HuH-7 (cell line): ENCODE measurements at places on chromosomes 2 and 18.
A peak's percentile ranks its signal among the peaks of the same experiment; 100 is the strongest.

GRCh38 chr18:25062720-25063119 is 289.2 kb downstream of the ZNF521 start:
- no peak for DNase-seq

GRCh38 chr18:49273241-49273880 is 187.1 kb downstream of the DYM start:
- DNase-seq: no peak

DNA sequence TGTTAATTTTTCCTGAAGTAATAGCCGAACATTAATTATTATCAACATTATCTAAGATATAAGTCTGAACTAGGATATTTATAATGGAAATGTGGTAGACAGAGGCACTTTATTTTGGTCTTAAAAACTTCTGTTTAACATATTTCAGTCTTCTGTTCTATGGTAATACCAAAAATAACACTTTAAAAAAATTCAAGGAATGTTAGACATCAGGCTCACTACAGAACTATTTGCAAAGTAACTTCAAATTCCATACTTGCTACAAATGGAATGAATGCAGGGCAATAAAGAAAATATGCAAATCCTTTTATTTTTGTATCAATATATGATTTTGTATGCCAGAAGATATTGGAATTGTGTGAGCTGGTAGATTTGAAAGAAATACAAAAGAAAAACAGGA is 345.5 kb upstream of the DSEL start:
- DNase-seq: no peak

DNA sequence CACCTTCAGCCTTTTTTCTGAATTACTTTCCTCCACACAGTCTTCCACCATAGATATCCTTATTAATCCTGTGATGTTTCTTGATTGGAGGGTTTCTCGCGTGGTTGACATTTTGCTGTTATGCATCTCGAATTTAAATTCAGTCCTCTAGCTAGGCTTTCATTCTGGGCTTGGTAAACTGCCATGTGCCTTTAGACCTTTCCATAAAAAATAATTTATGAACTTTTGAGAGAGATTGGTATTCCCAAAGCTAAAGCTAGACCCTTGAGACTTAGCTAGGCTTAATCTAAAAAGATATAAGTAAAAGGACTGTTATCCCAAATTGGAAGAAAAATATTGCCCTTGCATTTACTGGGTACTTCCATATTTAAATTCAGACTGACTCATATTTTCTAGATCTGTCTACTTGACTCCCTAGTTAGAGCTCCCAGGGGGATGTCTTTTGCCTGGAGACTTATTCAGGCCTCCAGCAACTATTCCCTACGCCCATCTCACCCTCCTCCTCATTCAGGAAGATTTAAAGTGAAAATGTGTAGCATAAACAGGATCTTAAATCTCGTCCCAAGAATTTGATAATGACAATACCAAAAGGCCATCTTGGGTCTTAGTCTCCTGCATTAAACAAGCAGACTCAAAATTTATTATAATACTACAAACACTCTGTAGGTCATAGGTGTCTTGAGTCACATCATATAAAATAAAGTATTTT is 60.3 kb downstream of the KIAA2012 start:
- no peak for DNase-seq

DNA sequence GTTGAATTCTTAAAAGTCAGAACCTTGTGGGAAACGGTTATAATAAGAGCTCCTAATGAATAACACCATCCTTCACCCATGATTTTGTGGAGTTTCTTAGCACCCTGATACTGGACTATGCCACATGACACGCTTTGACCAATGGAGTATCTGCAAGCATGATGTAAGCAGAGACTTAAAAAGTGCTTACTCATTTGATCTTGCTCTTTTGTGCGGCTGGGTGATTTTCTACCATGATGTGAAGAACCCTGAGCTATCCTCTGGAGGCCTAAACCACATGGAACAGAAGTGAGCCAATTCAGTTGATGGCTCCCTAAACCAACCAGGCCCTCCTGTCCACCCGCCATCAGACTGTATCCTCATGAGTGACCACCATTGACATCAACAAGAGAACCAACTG is 70.9 kb downstream of the TCF4 start:
- no peak for DNase-seq

- no peak for DNase-seq
These were observed 22.8 kb downstream of the ZSCAN30 start for GRCh38 chr18:35267161-35267651.

- no peak for DNase-seq
These were observed 69.6 kb downstream of the SLC66A3 start for GRCh38 chr2:11224887-11225286.

DNA sequence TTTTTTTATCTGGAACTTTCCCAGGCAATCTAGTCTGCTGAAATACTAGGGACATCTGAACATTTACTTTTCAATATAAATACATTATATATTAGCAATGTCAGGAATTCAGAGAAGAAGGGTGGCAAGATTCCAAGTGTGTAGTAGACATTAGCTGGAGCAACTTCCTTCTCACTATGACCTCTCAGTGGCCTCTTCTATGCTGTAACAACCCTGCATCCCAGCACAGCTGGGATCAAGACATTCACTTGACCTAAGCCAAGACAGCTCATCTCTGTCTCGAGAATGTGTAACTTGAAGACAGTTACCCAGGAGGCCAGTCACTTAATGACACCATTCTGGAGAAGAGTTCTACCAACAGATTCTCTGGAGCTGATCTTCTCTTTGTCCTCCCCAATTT is 61.7 kb upstream of the RALBP1 start:
- no peak for DNase-seq

DNA sequence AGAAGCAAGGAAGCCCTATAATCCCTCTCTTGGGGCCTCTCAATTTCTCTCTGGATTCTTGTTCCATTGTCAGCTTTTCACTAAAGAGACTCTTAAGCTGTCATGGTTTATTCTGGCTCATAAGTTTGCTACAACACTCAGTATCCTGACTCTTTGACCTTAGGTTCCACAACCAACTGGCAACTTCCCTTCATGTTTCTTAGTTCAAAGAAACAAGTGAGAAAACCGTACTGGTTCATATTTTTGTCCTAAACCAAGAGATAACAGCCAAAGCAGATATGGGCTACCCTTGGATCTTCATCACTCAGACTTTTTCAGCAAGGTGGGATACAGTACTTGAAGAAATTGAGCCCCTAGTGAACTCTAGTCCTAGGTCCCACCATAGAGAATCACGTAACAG is 109.9 kb upstream of the CRIM1 start:
- DNase-seq: no peak

DNA sequence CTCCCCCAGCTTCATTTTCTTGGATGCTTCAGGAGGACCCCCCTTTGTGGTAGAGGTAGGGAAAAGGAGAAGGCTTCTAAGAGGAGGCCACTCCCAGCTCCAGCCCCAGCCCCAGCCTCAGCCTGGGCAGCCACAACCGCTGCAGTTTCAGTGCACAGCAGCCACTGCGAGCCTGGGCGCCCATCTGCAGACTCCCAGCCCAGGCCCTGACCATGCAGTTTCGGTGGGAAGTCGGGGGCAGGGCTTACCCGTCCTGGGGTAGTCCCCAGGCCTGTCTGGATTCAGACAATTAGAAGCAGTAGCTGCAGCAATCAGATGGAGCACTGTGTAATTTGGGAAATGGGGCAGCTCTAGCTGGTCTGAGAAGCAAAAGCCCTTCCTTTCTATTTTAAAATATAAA is 28.6 kb downstream of the ITM2C start:
- no peak for DNase-seq

GRCh38 chr18:21496277-21496835 is 104.1 kb downstream of the ESCO1 start:
- DNase-seq: no peak

DNA sequence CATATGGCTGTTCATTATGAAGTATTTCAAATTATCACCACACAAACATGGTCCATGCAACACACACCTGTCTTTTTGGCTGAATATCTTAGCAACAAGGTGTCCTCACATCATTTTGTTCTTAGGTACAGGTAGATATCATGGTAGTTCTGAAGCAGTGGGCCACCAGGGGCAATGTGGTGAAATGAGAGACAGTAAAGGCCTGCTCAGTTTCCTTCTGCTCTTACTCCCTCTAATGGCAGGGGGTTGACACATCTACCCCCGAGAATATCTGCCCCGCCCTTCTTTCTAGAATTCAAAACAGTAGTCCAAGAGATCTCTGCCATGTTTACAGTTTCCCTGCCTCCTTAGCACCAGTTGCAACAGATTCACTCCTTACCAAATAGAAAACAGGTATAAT is 147.0 kb upstream of the KLHL14 start:
- peak; percentile 44 for DNase-seq

DNA sequence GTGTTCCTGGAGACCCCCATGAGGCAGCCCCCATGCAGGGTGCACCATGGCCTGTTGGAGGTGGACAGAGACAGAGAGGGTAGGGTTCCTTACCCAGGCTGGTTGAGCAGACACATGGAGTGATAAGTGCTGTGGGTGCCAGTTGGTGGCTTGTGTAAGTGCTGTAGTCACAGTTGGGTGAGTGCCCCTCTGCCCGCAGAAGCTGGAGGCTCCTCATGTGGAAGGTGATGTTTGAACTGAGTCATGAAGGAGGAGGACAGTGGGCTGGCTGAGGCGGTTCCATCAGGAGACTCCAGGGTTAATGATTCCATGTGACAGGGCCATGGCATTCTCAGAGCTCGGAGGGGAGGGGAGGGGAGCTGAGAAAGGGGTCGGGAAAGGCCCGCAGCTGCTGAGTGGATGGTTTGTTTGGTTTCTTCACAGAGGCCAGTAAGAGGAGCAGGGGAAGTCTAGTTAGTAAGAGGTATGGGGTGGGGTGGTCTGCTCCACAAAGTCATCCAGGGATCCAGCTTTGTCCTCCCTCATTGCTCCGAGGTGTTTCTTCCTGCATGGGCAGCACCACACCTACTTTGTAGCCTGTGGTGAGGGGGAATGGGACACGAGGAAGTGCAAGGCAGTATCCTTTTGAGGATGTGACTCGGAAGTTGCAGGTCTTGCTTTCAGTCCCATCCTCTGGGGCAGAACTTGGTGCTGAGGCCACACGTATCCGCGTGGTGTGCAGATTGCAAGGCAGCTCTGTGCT is 13.6 kb downstream of the IMPA2 start:
- peak; percentile 69 for DNase-seq

DNA sequence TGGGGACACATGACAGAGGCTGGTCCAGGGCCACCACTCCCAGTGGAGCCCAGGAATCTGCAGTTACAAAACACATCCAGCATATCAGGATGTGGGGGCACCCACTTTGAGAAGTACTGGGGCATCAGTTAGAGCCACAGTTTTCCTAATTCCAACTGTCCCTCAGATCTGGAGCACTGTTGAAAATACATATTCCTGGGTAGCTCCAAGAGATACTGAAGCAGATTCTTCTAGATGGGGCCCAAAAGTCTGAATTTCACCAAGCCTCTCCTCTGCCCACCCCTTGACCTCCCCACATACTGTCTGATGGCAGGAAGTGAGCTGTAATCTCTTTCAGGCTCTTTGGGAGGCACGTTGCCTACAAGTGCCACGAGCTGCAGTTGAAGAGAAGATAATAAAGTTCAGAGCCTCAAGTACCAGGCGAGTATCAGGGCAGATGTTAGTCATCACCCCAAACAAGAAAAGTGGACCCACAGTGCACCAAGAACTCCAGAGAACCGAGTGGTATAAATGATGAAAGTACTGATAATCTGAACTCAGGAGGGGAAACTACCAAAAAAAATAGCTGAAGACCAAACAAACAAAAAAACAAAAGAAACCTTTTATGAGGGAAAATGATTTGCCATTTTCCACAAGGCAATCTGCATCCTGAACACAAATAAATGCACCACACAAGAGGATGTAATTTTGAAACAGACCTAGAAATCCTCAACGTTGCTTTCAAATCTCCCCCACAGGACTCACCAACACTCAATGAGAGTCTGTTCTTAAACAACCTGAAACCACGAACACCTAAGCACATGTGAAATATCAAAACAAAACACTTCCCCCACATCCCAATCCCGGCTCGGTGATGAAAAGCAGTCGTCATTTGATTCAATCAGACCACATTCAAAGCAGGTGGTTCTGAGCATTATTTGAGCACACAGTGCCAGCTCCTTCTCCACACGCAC is 98.7 kb downstream of the TCF4 start:
- DNase-seq: no peak

DNA sequence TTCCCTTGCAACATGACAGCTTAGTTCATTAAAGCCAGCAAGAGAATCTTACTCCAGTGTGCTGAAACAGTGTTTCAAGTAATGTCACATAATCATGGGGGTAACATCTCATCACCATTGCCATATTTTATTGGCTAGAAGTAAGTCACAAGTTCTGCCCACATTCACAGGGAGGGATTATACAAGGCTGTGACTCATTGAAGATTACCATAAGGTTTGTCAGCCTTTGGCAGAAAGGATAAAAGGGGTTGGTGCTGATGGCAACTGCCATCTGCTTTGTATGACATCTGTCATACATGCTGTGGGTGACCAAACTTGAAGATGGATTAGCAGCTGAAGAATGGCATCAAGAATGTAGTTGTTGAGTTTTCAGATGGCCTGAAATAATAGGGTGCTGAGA is 61.2 kb downstream of the KCNE4 start:
- no peak for DNase-seq

GRCh38 chr2:26723991-26724750 is 31.6 kb downstream of the KCNK3 start:
- DNase-seq: no peak

- DNase-seq: no peak
These were observed 173.4 kb upstream of the SATB2 start for GRCh38 chr2:199631129-199631528.

GRCh38 chr2:24058564-24059271 is 9.2 kb downstream of the FKBP1B start:
- DNase-seq: no peak

DNA sequence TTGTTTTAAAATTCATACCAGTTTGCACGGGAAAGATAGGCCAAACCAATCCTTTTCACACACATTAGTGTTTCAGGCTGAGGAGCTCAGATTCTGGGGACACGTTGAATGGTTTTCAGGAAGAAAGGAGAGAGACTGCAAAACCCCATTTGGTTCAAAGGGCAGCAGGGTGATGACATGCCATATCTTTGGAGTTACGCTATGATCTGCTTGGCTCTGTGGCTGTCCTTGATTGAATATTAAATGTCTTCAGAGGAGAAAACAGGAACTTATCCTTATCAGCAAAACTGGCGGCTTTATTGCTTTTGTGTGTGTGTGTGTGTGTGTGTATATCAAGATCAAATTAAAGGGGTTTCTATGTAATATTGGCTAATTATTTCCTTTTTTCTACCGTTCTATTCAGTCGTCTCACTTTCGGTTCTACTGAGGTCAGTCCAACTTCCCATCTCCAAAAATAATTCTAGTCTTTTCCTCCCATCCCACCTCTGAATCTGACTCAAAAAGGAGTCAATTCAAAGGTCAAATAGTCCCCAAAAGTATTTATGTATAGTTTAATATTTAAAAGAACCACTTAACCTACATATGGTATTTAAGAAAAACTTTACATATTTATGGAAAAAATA is 292.9 kb upstream of the CCDC68 start:
- DNase-seq: no peak

- DNase-seq: no peak
These were observed 1.6 kb downstream of the SMAD7 start for GRCh38 chr18:48949050-48949605.

- no peak for DNase-seq
These were observed 1147.1 kb downstream of the CNTNAP5 start for GRCh38 chr2:125172181-125172580.
